ENCODE measurements at places on chromosomes 4 and X.

- no peak for DNase-seq
These were observed 334.0 kb downstream of the PCDH19 start for GRCh38 chrX:100076031-100076430.

GRCh38 chr4:10240691-10241090 is 124.1 kb upstream of the WDR1 start:
- no peak for DNase-seq

- no peak for DNase-seq
These were observed 43.1 kb downstream of the SOWAHB start for GRCh38 chr4:76854858-76855257.

DNA sequence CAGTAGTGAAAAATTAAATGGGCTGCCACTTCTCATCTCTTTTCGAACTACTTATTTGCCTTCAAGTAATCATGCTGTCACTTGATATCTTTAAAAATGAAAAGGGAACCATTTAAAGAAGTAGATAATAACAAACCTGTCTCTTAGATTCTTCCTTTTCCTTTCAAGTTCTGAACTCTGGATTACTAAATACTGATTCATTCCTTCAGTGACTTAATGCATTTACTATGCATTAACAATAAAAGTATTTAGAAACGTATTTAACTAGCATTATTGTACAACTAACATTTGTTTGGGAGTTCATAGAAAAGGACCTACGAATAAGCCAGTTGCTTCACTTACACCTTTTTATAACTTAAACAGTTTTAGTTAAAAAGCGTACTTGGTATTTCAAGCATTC is 61.1 kb upstream of the RAB33B start:
- DNase-seq = no peak

DNA sequence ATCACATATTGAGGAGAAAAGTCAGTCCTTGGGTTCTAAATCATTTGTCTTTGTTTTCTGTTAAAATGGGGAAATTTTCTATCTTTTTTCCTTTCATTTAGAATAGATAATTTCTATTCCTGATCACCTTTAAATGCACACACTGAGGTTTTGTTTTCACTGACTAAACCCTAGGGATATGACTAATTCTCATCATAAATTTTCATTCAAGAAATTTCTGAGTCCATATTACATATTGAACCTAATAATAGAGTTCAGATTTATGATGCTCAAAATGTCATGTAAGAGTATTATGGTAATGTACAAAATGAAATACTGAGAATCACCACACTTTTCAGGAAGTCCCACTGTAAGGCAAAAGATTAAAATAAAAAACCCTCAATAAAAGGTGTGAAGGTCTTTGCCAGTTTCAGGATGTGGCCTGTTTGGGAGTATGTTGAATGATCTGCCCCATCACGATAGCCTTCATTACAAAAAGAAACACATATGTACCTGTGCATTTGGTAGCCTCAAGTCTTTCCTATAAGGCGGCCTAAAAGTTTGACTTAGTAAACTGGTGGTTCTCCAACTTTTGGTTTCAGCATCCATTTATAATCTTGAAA is 49.4 kb downstream of the LEF1 start:
- DNase-seq = no peak

DNA sequence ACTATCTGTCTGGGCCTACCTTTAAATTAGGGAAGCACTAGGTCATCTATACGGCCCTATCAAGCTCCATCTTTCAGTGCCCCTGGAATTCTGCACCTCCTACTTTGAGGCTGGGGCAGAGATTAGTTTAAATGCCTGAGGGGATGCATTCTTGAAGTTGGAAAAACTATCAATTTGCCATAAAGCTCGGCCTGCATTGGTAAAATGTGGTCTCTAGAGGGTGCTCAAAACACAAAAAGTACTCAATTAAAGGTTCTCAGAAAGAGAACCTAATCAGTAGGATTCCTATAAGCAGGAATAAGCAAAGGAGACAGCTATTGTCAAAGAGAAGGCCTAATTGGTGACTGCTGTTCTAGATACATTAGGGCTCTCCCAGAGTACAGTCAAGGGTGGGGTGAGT is 111.7 kb downstream of the AMER1 start:
- DNase-seq = no peak

DNA sequence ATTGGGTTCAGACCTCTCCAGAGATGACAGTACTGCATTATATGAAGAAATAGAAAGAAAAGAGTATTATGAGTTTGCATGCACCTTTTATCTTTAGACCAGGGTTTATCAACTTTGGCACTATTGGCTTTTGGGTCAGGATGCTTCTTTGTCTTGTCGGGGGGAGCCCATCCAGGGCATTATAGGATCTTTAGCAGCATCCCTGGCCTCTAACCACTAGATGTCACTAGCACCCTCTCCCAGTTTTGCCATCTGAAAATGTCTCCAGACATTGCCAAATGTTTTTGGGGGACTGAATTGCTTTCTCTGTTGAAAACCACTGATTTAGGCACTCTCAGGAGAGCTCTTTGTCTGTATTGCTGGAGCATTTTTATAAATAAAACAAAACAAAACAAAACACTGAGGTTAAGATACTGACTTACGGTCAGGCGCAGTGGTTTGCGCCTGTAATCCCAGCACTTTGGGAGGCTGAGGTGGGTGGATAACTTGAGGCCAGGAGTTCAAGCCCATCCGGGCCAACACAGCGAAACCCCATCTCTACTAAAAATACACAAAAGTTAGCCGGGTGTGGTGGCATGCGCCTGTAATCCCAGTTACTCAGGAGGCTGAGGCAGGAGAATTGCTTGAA is 23.6 kb downstream of the CA5B start:
- DNase-seq = no peak

GRCh38 chr4:186653969-186654368 is 69.7 kb downstream of the FAT1 start:
- no peak for DNase-seq

- DNase-seq = no peak
These were observed 410.4 kb downstream of the INPP4B start for GRCh38 chr4:142435599-142436235.

GRCh38 chr4:24917076-24917856 is 4.4 kb upstream of the CCDC149 start:
- no peak for DNase-seq

- no peak for DNase-seq
These were observed 393.8 kb downstream of the INPP4B start for GRCh38 chr4:142452161-142452855.

DNA sequence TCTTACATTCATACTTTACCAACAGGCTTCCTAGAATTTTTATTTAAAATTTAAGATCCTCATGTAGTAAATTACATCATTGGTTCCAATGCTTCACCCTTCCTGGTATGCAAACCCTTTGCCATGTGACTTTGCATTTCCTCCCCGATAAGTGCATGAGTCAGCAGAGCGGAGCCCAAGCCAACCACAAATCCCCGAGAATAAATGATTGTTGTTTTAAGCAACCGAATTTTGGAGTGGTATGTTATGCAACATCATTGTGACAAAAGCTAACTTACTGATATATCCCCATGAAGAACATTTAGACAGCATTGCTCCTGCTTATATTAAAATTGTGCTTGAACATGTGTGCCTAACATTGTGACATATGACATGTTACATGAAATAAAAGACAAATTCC is 199.4 kb upstream of the DDX53 start:
- no peak for DNase-seq

GRCh38 chr4:169313732-169314131 is 43.0 kb upstream of the SH3RF1 start:
- DNase-seq = no peak

DNA sequence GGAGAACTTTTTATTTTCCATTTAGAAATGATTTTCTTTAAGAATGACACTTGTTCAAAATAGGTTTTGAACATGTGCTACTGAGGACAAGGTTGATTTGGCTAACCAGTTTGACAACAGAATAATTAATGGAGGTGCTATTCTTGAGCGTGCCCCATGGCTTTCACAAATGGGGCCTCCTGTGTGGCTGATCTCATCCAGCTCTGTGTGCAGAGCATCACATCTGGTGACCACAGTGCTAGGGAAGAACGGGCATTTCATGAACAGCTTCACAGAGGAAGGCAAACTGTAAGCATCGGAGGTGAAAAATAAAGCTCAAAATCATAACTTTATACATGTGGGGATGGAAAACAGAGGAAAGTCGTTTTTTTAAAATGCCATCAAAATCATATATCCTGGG is 148.6 kb downstream of the SOWAHB start:
- DNase-seq = no peak

- no peak for DNase-seq
These were observed 87.4 kb downstream of the SMIM20 start for GRCh38 chr4:26001413-26001812.

GRCh38 chr4:34157547-34157946 is 2086.8 kb downstream of the ARAP2 start:
- DNase-seq = no peak

DNA sequence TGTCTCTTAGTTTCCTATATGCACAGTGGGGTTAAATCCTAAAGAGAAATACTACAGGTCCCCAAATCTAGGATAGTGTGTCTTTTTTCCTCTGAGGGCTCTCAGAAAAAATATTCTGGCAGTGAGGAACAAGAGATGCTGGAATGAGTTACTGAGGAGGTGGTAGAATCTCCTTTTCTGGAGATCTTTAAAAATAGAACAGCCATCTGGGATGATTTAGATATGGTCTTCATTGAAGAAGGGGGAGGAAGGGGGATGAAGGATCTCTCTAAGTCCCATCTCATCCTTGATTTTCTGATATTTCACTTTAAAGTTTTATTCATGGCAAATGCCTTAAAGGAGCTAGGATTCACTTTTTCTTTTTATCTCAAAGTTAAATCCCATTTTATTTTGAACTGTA is 235.0 kb downstream of the MAML3 start:
- no peak for DNase-seq

DNA sequence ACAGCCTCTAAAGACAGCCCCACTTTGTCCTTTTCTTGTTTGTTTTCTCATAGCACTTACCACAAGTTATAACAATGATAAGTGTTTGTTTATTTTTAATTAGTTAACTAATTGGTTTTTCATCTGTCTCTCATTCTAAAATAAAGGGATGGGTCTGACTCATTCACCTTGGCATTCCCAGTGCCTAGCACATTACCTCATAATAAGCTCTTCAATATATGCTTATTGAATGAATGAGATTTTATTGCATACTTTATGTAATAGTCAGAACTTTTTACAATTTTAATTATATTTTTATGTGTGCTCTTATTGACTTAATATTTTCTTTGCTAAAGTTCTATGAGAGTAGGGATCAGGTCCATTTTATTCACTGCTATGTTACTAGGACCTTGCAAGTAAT is 22.8 kb upstream of the PRKG2 start:
- no peak for DNase-seq

- no peak for DNase-seq
These were observed 168.0 kb downstream of the BANK1 start for GRCh38 chr4:101958547-101958946.

DNA sequence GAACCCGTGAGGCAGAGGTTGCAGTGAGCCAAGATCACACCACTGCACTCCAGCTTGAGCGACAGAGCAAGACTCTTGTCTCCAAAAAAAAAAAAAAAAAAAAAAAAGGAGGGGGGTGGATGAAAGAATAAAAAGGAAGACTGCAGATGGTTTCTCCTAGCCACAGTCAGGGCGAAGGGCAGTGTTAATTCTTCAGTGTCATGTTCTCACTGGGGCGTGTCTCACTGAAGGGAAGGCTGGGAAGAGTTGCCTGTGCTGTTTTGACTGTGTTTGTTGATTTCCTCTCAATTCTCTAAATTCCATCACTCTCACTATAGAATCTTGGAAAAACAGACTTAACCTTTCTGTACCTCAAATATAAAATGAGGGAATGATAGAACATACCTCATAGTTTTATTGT is 71.6 kb upstream of the DHX15 start:
- DNase-seq = no peak

DNA sequence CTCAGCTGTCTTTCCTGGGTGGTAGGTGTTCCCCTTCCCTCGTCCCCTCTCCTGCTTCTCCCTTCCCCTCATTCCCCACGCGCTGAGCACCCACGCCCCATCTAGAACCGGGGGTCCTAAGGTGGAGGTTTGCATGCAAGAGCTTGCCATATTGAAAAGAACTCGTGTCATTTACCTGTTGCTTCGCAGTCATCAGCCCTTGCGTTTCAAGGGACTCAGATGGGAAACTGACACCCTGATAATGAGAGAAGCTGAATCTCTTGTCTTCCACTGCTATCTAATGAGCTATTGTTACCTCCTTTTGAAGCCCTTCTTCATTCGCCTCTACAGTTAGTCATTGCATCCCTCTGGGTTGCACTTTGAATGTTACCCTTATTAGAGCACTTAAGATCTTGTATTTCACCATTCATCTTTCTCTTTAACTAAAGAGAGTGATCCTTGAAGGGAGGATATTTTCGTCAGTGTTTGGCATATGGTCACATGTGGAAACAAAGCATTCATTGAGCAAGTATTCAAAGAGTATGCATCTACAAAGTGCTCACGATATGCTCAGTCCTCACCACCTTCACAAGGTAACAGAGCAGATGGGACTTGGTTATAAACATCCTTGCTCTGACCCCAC is 25.7 kb downstream of the ARL9 start:
- DNase-seq = no peak

GRCh38 chr4:102988429-102989020 is 31.0 kb downstream of the SLC9B1 start:
- no peak for DNase-seq

GRCh38 chr4:27023366-27023765 is 162.7 kb downstream of the STIM2 start:
- DNase-seq = no peak

Data from T-helper 9 cell (primary cell).